GM19239 (cell line): ENCODE measurements at places on chromosomes 7 and 10.

GRCh38 chr10:69265521-69265920 lies 12.8 kb upstream of the HK1 start:
- no peak for DNase-seq

- no peak for DNase-seq
Observed at GRCh38 chr7:49500741-49501140, 272.7 kb upstream of the VWC2 start.

- DNase-seq = no peak
Observed at GRCh38 chr10:70379581-70380176, 2.7 kb downstream of the LRRC20 start.

DNA sequence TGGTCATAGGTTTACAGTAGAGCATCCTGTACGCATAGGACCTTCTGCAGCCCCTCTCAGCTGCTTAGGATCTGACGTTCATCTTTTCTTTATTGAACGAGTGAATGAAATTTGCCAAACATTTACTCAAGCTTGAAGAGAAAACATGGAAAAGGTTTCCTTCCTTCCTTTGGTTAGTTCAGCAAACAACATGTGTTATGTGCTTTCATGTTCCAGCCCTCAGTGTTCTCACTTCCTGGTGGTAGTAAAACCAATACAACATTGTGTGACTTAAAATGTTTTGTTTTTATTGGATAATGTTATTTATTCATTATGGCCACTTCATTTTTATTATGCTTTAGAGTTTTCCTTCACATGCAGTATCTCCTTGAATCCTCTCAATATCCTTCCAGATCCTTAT lies 1.4 kb upstream of the CDCA7L start:
- DNase-seq = no peak

- DNase-seq = no peak
Observed at GRCh38 chr10:100100651-100101184, 19.0 kb upstream of the CPN1 start.

DNA sequence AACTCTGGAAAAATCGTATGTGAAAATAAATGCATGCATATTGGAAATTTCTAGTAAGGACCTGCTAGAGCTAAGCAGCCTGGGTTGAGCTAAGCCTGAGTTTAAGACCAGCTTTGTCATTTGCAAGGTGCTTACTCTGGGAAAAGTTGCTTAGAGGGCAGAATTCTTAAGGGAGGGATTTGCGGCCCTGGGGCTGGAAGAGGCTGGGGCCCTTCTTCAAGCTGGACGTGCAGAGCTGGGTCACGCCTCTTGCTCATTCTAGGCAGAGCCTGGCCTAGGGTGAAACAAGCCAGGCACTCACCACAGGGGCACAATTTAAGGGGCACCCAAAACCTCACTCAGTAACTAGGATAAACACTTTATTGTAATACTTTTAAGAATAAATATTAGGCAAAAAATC lies 137.2 kb downstream of the ARHGAP22 start:
- DNase-seq = no peak

GRCh38 chr10:26336979-26337378 lies 101.2 kb upstream of the APBB1IP start:
- DNase-seq = no peak

DNA sequence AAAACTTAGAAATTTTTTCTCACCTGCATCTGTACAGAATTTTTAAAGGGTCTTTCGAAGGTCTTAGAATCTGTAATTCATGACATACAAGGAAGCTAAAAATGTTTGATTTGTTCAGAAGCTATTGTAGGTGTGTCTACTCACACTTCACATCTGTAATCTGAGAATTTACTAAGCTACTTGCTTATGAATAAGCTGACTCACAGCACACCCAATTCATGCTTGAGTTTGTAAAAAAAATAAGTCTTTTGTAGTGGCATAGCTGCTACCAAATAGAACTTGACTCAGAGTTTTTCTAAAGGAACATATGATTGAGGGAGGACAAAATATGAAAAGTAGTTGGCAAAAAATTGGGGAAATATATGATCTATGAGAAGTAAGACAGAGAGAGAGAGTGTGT lies 12.7 kb upstream of the AGR2 start:
- DNase-seq = no peak

- DNase-seq = no peak
Observed at GRCh38 chr7:18504965-18505364, 9.4 kb downstream of the HDAC9 start.

DNA sequence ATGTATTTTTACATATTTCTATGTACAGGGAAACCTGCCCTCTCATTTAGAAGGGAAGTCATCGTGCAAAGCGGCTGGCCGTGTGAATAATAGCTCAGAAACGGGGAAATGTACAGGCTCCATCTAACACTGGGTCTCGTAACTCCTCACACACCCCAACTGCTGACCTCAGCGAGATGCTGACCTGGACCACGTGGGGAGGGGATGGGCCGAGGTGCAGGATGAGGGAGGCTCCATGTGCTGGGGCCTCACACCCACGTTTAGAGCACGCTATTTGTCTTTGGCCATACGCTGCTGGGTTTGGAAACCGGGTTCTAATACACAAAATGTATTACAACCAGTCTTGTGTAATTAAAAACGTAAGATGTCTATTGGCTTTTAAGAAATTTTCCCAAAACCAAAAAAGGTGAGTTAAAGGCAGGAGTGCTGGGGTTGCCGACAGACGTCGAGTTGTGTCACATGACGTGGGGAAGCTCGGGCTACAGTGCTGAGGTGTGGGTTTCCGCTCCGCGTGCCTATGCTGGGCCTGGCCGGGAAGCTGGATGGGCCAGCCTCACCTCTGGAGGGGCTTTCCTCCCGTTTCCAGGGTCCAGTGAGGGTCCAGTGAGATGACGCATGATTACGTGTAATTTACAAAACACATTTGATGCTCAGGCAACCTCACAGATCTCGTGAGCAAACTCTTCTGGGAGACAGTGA lies 215.6 kb downstream of the DNAJB6 start:
- no peak for DNase-seq

DNA sequence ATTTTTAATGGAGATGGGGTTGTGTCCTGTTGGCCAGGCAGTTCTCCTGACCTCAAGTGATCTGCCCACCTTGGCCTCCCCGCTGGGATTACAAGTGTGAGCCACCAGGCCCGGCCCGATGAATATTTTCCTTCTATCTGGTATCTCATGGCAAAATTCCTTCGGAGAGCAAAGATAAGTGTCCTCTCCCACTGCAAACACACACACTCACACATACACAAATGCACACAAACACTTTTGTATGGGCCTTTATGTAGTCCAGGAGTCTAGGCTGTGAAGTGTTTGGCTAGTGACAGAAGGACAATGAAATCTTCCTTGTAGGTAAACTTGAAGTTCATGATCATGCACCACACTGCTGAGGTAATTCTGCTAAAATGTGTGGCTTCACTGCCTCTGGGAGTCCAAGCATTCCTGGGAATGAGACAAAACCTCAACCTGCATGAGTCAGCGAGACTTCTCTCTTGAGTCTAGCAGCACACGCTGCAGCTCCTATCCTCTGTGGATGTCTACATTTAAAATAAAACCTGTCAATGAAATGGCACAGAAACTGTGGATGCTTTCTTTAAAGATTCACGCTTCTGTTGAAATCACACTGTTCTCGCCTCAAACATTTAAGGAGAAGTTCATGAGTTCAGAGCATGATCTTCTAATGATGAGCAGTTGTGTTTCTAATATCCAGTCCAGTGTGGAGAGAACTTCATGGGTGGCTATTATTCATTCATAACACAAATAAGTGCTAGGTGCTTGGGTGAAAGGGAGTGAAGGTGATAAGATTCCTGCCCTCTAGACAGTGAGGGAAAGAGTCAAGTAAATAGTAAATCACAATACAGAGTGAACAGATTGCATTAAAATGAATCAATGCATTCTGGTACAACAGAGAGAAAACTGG lies 96.5 kb downstream of the NRP1 start:
- DNase-seq = no peak

GRCh38 chr7:40162516-40162915 lies 27.7 kb downstream of the SUGCT start:
- DNase-seq = no peak

- DNase-seq = no peak
Observed at GRCh38 chr10:14009371-14010100, 321.2 kb downstream of the FRMD4A start.

- no peak for DNase-seq
Observed at GRCh38 chr10:67098461-67098860, 172.6 kb downstream of the LRRTM3 start.

- no peak for DNase-seq
Observed at GRCh38 chr7:46003896-46004875, 83.1 kb upstream of the IGFBP3 start.

DNA sequence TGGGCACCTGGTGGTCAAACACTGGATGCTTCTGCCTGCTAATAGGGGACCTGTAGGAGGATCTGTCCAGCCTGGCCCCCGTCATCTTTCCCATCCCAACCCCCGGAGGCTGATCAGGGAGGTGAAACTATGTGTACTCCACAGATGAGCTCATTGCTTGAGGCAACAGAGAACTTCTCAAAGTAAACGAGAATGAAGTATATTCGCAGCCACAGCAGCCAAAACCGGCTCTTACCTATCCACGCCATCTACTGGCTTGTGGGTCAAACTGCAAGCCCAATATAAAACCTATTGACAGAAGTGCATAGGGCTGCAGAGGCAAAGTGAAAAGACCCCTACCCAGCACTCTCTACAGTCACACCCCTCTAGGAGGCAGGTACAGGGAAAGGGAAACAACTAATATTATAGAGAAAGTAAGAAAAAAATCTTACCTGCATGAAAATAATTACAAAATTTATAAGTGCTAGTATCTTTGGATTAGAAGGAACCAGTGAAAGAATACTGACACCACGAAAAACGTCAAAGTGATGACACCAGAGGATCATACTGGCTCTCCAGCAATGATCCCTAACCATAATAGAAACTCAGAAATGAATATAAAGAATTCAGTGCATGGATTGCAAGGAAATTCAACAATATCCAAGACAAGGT lies 973.5 kb downstream of the ANKRD7 start:
- DNase-seq = no peak

DNA sequence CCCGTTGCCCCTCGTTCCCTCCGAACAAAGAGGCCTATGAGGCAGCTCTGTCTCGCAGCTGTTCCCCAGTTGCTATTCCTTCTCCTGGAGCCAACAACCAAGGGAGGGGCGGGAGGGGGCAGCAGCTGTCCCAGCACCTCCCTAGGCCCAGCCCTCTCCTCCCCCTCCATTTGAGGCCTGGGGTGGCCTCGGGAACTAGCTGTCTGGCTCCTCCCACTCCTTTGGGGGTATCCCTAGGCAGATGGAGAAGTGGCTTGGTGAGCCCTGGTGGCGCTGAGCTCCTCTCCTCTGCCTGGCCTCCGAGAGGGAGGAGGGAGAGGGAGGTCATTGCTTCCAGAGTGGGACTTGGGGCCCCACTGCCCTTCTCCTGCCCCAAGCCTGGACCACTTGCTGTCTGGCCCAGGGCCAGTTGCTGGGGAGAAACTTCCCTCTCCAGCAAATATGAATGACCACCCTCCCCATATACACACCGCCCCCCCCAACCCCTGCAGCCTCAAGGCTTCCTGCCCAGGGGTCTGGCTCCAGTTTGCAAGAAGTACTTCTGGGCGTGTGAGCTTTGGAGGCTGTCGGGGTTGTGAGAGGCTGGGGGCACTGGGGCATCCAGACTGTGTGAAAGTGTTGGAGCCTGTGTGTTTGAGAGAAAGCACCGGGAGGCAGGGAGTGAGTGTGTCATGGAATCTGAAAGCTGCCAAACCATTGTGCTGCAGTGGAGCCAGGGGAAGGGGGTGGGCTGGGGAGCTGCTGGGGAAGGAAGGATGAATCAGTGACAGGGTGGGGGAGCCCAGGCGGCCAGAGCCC lies 3.1 kb downstream of the FLNC start:
- no peak for DNase-seq

DNA sequence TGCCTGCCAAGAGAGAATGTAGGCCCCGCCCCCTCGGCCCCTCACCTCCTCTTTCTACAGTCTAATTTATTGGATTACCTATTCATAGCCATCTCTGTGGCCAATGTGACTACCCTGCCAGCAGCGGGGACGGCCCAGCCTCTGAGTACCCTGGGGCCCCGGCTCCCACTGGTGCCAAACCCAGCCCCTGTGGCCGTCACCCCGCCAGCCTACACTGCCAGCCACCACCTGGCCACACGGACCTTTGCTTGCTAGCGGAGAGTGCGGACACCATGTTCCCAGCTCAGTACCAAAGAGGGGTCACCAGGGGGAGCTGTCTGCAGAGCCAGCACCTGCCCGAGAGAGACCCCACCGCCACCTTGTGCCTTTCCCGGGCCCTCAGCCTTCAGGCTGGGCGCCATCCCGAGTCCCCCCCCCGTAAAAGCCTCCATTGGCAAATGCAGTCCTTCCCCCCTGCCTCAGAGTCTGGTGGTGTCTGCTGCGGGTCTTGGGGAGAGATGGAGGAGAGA lies 511.1 kb downstream of the ZNF37A start:
- no peak for DNase-seq
